ENCODE measurements at places on chromosomes 3 and 15.

DNA sequence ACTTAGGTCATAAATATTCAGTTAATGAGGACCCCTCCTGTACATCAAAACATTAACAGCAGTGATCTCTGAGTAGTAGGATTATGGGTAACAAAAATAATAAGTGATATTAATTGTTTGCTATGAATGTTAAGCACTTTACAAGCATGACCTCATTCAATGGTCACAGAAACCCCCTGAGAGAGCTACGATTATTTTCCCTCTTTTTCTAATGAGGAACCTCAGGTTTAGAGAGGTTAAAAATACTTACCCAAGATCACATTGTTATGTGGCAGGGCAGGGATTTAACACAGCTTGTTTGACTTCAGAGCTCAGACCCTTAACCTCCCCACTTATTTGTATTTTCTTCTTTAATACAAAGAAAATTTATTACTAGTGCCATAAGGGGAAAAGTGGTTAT lies 228.2 kb downstream of the TBL1XR1 start:
- DNase-seq: no peak

DNA sequence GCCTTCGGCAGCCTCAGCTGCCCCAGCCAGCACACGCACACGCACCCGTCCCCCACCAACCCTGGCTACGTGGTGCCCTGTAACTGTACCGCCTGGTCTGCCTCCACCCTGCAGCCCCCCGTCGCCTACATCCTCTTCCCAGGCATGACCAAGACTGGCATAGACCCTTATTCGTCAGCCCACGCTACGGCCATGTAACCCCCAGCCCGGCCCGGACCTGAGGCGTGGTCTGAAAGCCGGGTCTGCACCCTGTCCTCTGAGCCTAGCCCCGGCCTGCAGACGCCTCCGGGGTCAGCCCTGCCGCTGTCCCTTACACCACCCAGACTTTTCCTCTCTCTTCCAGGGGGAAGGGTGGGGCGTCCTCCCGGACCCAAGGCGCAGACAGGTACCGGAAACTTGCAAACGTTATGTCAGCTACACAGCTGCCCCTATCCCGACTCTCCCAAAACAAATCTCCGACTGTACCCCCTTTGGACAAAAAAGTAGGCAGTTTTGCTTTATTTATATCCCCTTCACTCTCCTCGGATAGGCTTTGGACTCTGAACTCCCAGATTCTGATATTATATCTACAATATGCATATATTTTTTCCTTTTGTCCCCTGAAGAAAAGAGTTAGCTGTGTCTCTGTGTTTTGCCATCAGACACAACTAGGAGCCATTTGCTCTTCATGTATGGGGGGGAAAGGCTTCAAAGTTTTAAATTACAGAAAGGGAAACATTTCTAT lies 1.4 kb downstream of the SOX14 start:
- no peak for DNase-seq

DNA sequence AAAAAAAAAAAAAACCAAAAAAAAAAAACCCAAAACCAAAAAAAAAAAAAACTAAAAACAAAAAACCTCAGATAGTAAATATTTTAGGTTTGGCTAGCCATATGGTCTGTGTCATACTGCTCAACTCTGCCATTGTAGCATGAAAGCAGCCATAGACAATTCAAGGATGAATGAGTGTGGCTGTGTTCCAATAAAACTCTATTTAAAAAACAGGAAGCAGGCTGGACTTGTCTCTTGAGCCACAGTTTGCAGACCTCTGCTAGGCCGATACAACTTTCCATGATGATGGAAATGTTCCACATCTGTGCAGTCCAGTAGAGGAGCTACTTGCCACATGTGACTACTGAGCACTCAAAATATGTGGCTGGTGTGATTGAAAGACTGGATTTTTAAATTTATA lies 11.1 kb downstream of the EFCAB12 start:
- no peak for DNase-seq

DNA sequence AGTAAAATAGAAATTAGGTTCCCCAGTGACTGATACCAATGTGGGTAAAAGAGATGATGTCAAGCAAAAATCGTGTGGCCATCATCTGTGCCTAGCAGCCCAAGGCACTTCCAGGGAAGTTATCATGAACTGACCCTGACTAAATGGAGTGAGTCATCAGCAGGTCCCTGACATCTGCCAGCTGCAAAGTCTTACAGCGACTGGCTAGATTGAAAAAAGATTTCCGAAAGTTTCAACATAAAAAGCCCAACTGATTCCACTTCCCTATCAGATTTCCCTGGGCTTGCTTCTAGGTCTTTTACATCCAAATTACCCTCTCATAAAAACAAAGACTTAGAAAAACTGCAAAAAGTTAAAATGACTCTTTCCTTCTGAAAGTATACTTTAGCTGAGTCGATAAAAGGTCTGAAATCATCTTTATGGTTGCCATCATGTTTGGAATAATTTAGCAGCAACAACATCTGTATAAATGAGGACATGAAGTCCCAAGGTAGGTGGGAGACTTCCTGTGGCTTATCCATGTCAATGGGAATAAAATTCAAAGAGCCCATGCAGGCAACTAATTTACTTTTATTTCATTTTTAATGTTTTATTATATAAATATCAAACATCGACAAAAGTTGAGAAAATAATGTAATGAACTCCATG lies 342.8 kb downstream of the ERC2 start:
- no peak for DNase-seq

DNA sequence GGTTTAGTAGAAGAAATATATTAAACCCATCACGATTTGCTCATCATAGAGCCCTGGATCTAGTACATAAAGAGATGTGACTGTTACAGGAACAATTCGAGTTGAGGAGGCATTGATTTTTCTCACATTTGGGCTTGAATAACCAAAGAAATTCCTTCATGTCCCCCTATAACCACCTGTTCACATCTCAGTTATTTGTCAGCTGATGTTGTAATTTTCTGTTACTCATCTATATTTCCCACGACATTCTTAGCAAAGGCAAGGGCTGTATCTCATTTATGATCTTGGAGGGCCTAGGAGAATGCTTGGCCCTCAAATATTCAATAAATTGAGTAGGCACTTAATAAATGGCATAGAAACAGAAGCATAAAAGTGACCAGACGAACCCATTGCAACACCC lies 36.4 kb upstream of the GYG1 start:
- no peak for DNase-seq

DNA sequence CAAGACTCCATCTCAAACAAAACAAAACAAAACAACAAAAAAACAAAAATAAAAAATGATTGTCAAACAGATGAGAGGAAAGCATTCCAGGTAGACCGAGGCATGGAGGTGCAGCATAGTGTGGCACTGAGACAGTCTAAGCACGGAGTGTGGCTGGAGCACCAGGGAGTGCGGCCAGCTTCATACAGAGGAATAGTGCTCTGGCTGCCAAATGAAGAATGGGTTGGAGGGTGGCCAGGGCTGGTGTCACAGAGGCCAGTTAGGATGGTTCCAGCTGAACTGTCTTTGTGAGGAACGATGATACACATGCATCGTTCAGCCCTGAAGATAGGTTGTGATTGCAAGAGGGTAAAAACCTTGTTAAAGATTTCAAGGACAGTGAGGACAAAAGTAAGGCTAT lies 28.3 kb downstream of the MITF start:
- no peak for DNase-seq

- DNase-seq: no peak
These were observed 31.6 kb upstream of the CEP152 start for GRCh38 chr15:48842501-48842900.
